Midbrain (tissue), 1 donor: ENCODE measurements at places on chromosomes 2 and 18.

DNA sequence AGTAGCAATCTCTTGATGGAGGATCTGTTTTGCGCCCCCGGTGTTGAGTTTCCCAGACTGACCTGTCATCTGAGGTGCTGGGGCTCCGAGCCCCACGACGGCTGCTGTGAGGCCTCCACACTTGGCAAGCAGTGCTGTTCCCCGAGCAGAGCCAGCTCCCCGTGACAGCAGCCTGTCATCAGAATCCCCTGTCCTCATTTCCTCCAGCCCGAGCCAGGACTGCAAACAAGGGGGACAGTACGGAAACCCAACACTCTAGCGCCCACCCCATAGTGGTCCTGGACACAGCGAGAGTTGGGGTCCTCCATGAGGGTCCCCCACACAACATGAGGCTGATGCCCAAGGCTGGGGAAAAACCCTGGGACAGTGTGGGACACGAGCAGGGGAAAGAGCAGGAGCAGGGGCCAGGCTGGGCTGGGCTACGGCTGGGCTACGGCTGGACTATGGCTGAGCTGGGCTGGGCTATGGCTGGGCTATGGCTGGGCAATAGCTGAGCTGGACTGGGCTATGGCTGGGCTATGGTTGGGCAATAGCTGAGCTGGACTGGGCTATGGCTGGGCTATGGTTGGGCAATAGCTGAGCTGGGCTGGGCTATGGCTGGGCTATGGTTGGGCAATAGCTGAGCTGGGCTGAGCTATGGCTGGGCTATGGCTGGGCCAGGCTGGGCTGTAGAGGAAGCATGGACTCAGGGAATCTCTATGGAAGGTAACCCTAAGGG lies 1.5 kb upstream of the KLHL30 start:
- DNase-seq = no peak

GRCh38 chr2:26461601-26462023 lies 16.3 kb downstream of the OTOF start:
- no peak for DNase-seq

DNA sequence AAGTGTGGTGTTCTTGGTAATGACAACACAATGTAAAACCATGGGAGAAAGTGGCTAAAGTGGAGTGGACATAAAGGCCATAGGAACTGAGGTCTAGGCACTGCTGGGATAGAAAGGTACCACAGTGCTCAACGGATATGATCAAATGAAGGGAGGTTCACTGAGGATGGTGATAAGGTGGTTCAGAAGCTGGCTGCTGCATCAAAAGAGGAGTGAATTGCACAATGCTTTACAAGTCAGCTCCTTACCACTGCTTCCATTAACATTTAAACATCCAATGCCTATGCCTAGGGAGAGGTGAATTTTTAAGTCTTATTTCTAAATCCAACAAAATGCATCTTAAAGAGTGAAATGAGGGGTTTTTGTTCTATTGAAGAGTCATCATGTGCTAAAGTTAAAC lies 100.1 kb upstream of the ITGB6 start:
- DNase-seq = no peak

DNA sequence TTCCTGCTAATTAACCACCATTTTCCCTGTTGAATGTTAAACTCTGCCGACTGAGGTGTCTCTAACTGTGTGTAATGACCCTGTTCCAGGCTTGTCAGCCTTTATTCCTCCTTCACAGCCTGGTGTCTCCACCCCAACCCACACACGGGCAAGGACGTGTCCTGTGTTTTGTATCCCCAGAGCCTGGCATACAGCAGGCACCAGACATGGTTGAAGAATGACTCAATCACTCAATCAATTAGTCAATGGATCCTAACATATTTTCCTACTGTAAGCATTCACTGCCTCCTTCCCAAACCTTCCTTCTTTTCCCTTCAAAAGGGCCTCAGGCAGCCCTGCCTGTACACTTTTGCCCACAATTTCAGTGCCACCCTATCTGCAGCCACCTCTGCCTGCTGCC lies 2.7 kb upstream of the TNS1 start:
- DNase-seq = no peak

DNA sequence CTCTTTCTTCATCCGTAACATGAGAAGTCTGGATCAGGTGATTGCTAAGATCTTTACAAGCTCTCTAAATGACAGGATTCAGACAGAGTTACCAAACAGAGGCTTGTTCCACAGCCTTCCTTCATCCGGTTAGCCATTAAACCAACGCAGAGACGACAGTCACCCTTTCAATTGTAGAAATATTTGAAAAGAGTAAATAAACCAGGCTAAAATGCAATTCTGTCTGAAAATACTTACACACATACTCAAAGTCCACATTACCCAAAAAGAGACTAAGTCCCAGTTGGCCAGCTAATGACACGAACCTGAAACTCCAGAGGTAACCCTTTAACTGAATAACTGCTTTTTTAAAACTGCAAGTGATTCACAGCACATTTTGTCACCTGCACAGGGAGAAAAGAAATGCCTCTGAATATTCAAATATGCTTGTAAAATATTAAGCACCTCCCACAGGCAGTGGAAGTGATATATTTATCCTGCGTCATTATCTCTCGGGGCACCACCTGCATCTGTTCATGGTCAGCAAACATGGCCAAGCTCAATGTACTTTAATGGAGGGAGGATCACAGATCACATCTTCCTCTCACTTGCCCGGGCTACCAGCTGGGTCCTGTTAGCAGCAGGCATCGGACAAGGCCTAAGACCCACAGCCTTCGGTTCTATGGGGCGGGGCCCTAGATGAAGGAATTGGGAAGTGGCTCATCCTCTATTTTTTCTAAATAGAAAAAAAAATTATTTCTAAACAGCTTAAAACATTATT lies 38.8 kb upstream of the DNER start:
- DNase-seq = no peak

DNA sequence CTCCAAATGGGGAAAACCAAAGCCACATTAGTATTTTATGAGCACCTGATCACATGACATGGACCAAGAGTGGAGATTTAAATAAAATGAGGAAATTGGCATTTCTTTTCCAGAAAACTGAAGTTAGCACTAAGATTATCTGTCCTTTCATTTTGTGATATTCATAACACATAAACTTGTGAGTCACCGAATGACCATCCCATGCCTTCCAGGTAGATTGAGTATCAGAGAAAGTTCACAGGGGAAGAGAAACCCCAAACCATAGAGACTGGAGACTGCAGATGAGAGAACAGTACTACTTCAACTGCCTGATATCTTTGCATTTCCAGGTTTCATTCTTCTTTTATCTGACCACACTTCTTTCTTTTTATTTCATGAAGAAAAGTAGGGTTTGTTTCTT lies 176.3 kb upstream of the LRP1B start:
- DNase-seq = no peak

DNA sequence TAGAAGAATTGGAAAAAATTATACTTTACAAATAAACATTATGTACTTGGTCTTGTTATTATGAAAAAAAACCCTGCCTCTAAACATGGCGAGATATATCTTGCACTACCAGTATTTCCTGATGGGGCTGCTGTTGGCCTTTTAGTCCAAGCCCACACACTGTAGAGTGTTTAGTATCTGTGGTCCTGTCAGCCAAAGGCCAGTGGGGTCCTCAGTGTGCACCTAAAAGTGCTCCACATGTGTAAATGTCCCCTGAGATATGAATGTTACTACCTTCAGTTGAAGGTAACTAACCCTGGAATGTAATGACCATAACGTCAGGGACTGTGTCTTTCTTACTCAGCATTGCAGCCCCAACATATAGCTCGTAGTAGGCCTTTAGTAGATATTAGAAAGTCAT lies 71.1 kb upstream of the HK2 start:
- no peak for DNase-seq

DNA sequence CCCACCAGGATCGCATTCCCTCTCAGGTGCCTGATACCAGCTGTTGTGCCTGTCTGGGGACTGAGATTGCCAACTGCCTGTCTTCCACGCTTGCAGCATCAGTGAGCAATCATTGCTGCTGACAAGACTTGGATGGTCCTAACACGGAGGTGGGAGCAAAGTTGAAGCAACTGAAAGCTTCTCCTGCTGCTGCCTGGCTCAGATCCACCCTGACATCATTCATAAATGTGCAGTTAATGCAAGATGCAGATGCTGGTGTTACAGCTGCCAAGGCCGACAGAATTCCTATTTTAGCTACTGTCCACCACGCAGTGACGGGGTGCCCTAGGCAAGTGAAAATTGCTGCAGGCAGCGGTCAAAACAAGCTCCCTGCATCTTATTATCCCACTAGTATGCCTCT lies 131.4 kb downstream of the VWC2L start:
- no peak for DNase-seq
